Right cardiac atrium (tissue), 5 donors: ENCODE measurements at places on chromosomes 3 and 15.

- DNase-seq, result no peak
These were observed 95.0 kb upstream of the CGNL1 start for GRCh38 chr15:57281321-57281720.

GRCh38 chr3:159451067-159451466, 537.6 kb upstream of the IL12A start:
- no peak for DNase-seq

DNA sequence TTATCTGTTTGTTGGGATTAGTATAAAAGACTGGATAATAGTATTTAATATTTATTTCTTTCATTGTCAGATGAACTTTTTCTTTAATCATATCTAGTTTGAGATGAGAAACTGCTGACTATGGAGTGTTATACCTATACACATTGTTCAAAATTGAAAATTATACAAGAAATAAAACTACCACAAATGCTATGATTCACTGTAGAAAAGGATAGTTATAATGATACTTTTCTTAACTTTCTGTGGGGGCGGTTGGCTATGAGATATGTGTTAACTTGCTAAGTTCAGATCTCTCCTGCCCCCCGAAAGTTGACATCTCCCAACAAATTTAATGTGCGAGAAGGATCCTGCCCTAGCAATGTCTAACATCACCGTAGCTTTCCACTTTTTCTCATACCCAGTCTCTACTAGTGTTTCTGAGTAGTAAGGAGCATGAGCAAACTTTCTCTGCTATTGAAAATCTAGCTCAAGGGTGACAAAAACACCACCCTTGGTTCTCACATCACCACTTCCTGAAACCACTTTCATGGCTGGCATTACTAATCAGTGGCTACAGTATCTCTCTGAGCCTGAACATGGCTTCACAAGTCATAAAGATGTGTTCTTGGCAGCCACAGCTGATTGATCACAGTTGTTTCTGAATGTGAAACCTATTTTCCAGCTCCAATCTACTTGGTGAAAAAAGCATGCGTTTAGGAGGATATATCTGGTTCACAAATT, 15.8 kb upstream of the SAMMSON start:
- DNase-seq, result no peak

- DNase-seq, result peak; percentile 95
These were observed at the start of the genes ASTE1 and NEK11 for GRCh38 chr3:131026321-131027151. Gene ASTE1, minus strand, starts transcription at chr3:131026825. Its CDS starts 1,519 bp downstream, at chr3:131025306. Gene NEK11, plus strand, starts transcription at chr3:131026877. Its CDS starts 2,832 bp downstream, at chr3:131029709.

DNA sequence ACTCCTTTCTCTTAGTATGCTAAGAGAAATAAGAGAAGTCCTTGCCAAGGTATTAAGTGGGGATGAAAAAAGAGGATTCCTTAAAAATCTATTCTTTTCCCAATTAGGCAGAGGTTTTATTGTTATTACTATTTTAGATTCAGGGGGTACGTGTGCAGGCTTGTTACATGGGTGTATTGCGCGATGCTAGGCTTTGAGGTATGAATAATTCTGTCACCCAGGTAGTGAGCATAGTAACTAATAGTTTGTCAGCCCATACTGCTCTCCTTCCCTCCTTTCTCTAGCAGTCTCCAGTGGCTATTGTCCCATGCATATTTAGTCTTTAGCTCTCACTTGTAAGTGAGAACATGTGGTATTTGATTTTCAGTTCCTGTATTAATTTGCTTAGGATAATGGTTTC, 83.9 kb downstream of the LEKR1 start:
- DNase-seq, result no peak

GRCh38 chr3:414063-414462, 217.5 kb downstream of the CHL1 start:
- no peak for DNase-seq

DNA sequence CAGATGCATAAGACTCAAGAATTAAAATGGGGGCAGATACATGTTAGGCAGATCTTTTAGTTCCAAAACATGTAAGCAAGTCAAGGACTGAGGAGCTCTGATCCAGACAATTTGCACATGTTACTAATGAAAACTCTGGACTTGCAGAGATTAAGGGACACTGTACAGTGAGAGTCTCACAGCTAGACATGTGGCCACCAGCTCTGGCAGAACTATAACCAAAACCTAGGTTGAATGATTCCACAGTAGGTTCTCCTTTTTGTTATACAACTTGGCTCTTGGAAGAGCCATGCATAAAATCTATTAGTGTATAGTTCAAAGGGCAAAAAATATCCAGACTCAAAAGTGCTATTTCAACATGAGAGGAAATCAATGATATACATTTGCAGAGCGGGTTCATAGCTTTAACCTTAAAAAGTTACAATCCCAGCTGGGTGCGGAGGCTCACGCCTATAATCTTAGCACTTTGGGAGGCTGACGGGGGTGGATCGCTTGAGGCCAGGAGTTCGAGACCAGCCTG, 61.8 kb downstream of the SETD2 start:
- no peak for DNase-seq

- DNase-seq, result no peak
These were observed 525.5 kb upstream of the NAALADL2 start for GRCh38 chr3:174333640-174334039.

- DNase-seq, result peak; percentile 72
These were observed 1.1 kb downstream of the TMEM158 start for GRCh38 chr3:45224824-45225464.

- DNase-seq, result no peak
These were observed 19.0 kb downstream of the ANP32A start for GRCh38 chr15:68801572-68802148.

- no peak for DNase-seq
These were observed 174.8 kb downstream of the SLCO3A1 start for GRCh38 chr15:92028389-92028724.

GRCh38 chr3:112761062-112761638, 85.5 kb downstream of the CD200R1L start:
- DNase-seq, result no peak

DNA sequence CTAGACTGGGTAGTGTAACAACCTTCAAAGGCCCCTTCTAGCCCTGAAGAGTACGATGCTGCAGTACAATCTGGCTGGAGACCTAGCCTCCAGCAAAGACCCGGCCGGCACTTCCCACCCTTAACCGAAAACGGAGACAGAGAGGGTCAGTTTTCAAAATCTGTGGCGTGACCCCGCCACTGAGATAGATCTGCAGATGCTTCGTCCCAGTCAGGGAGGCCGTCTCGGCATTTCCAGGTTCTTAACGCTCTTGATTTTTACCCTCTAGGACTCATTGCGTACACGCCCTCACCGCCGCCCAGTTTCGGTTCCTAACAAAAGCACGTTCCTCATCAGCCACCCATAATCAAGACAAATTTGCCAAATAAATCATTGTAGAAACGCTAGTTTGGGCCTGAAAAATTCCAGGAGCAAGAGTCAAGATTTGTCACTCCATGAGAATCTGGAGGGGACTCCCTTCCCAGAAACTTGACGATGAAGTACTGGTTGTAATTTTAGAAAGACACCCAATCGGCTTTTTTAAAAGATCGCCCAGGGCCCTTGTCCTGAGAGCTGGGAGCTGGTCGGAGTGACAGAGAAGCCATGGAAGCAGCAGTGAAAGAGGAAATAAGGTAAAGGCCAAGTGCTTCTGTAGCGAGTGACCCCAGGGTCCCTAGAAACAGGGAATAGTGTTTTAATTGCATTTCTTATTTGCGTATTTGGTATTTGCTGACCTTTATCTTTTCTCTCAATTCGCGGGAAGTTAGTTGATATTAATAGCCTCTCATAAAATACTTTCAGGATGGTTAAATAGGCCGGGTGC, 868 bp upstream of the TMEM87A start:
- DNase-seq, result peak; percentile 87

DNA sequence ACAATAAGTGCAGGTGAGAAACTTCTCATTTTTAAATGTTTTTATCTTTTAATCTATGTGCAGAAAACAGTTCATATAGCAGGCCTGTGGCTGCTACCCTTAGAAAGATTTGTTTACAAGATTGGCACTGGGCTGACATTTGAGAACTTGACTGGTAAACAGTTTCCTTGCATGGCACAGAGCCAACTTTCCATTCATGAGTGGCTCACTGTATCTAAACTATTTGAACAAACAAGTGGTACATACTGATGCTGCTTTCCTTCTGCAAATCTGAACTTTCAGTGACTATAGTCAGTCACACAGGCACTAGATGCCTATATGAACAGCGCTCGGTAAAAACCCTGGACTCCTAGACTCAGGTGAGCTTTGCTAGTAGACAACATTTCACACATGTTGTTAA, 6.3 kb upstream of the GTPBP8 start:
- DNase-seq, result no peak

- no peak for DNase-seq
These were observed 123.8 kb upstream of the CHL1 start for GRCh38 chr3:72776-73175.

DNA sequence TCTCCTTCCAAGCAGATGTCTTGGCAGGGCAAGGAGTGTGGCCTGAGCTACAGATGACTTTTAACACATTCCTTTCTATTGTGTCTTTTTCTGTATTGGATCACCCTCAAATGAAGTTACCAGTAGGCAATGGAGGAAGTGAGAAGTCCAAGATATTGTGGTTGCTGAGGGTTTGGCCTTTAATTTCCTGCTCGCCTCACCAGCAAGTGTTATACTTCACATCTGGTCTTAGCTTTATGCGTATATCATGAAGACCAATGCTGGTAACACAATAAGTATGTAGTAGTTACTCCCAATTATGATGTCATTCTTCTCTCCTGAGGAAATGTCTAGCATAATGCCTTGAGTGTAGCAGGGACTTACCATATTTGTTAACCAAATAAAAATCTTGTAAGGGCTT, 179.9 kb downstream of the ZIC1 start:
- no peak for DNase-seq

DNA sequence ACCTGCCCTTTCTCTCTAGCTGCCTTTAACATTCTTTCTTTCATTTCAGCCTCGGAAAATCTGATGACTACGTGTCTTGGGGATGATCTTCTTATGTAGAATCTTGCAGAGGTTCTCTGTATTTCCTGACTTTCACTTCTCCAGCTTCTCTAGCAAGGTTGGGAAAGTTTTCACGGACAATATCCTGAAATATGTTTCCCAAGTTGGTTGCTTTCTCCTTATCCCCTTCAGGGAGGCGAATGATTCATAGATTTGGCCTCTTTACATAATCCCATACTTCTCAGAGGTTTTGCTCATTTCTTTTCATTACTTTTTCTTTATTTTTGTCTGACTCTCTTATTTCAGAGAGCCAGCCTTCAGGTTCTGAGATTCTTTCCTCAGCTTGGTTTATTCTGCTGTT, 62.1 kb upstream of the CCDC54 start:
- DNase-seq, result no peak

DNA sequence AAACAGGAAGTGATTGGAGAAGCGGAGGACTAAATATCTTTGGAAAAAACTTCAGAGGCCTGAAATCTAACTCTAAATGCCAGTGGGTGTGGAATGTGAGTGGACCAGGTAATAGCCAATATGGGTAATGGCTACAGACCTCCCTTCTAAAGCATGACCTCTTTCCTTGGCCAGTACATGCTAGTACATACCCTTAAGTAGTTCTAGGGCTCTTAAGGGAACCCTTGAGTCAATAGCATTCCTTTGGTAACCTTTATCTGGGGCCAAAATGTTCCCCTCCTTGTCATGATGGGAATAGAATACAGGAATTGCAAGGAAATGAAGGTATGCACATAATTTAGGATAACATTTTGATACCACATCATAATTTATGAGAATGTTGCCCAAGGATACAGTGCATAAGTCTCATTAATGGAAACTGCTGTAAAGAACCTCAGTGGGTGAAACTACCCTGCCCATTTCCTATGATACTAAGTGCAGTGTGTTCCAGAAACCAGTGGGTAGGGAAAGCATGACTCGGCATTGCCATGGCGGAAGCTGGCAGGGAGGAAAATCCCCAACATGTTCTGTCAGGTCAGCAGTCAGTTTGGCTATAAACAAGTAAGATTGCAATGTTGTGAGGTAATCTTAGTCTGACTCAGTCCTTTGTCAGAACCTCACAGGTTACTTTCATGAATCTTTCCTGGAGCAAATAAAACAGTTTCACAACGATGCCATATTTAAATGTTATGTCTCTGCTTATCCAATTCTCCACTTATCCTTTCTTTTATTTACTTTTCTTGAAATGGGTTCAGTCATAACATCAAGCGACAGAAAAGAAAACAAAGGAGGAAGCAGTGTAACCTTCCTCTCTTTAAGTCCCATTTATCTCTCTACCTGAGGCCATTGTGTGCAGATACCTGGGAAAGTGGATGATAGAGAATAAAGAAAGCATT, 23.5 kb upstream of the RAP2B start:
- DNase-seq, result peak; percentile 36

DNA sequence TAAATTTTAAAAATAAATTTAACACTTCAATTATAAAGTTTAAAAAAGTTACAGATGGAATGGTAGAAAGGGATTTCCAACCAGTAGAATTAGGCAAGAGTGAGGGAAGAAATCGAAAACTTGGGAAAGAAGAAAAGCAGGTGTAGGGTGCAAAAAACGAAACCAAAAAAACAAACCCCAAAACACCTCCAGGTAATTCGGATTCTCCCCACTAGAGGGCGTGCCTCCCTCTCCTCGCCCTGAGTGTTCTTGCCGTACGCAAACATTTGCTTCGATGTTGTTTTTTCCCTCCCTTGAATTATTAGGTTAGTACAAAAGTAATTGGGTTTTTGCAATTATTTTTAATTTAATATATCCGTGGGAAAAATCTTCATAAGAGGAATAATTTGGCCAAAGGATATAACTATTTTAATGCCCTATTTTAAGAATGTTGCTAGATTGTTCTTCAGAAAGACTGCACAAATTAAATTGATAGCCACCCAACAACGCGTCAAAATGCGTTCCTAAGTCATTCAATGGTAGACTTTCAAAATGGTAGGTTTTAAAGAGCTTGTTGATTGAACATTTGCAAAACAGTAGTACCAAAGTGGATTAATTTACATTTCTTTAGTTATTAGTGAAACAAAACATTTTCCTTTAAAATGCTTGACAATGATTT, 63.7 kb downstream of the SLC30A4 start:
- peak; percentile 49 for DNase-seq

GRCh38 chr15:100529556-100529955, 806 bp upstream of the CERS3 start:
- no peak for DNase-seq

DNA sequence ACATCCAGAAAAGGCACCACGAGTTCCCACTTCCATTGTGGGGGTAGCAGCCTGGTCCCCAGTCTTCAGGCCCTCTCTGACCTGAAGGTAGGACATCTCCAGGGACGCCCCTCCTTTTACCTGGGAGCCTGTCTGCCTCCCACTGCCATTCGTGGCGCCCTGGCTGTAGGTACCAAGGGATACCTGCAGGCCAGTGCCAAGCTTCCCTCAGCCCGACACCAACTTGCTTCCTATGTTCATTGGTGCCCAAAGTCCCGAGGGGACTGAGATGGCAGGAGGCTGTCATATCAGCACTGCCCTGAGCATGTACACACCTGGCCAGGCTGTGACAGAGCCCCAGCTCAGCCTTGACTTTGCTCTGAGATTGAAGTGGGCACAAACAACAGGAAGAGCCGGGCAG, 137.3 kb upstream of the CNTN3 start:
- no peak for DNase-seq

DNA sequence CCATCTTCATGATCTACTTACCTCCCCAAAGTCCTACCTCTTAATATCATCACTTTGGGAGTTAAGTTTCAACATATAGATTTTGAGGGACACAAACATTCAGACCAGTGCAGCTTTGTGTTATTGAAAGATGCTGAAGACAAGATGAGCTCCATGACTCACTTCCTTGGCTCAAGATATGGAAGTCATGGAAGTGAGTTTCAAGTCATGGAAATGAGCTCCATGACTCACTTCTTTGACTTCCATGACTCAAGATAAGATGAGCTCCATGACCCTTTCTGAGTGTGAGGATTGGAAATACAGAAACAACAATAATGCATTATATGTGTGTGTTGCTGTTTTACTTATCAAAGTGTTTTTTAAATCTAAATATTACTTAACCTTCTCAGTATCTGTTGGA, 170.2 kb upstream of the TPRG1 start:
- DNase-seq, result no peak
